Stimulated activated CD4-positive, alpha-beta T cell treated with anti-CD3 and anti-CD28 coated beads, Interleukin-12 subunit alpha, Interleukin-12 subunit beta, amount 100 ng/mL, for 4 hours (primary cell): ENCODE measurements at places on chromosomes 1 and 21.

GRCh38 chr1:29179641-29180184 is 2.0 kb downstream of the SRSF4 start:
- no peak for DNase-seq

DNA sequence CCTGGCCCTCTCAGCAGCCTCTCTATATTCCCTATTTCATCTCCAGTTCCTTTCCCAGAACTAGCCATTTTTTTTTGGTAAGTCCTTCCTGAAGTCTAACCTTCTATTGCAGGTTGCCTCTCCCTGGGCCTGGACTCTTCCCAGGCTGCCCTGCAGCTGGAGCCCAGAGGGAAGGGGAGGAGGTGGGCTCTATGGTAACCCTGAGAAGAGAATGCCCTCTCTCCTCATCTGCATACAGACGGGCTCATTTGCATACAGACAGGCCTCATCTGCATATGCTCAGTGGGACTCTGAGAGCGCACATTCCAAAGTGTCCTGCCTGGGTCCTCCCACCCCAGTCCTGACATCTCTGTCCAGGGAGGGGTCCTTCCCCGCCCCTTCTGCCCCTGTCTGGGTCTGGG is 32.7 kb downstream of the RHBG start:
- DNase-seq, result no peak

- no peak for DNase-seq
These were observed 103.8 kb downstream of the SLC45A1 start for GRCh38 chr1:8421721-8422120.

- no peak for DNase-seq
These were observed 405.3 kb downstream of the RRAGC start for GRCh38 chr1:38454236-38454635.

GRCh38 chr1:1796466-1796865 is 18.2 kb upstream of the NADK start:
- no peak for DNase-seq

GRCh38 chr1:169024800-169025271 is 81.7 kb upstream of the ATP1B1 start:
- DNase-seq, result no peak

GRCh38 chr1:67791686-67792085 is 41.6 kb downstream of the GNG12 start:
- DNase-seq, result no peak

- DNase-seq, result no peak
These were observed 4.0 kb downstream of the ERG start for GRCh38 chr21:38494251-38494642.

GRCh38 chr1:214638997-214639396 is 36.0 kb downstream of the CENPF start:
- no peak for DNase-seq

DNA sequence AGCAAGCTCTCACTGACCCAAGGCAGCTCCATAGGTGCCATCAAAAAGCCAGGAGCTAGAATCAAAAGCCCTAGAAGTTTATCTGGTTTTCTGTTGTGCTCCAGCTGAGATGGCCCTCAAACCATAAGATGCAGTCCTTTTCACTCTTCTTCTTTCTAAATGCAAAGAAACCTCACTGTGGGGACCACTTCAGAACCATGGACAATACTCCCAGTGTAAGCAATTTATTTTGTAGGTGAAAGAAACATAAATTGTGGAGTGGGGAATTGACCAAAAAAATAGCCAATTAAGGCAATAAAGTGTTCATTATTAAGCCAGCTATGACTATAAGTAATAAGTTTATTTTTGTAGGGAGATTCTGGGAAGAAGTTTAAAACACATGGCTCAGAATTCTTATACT is 1399.9 kb downstream of the PLA2G4A start:
- no peak for DNase-seq

GRCh38 chr1:208724079-208724478 is 479.9 kb upstream of the PLXNA2 start:
- DNase-seq, result no peak

DNA sequence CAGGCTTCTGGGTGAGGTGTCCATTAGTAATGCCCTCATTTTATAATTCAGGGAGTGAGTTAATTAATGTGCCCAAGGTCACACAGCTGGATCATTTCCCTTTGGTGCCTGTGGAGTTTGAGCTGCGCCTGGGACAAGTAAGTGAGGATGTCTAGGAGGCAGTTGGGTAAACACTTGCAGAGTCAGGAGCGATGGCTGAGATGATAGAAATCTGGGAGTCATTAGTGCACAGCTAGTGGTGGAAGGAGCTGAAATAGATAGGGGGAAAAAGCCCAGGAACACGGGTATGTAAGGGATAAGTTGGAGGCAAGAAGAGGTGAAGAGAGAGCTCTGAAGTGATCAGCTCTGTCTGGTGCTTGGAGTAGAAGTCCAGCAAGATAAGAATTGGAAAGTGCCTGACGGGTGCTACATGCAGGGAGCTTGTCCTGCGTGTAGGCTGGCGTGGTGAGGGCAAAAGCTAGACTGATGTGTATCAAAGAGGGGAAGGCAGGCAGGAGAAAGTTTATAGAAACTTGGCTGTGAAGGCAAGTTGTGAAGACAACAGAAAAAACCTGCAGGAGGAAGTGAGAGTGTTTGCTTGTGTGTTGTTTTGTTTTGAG is 1.7 kb upstream of the SCAF4 start:
- DNase-seq, result no peak

DNA sequence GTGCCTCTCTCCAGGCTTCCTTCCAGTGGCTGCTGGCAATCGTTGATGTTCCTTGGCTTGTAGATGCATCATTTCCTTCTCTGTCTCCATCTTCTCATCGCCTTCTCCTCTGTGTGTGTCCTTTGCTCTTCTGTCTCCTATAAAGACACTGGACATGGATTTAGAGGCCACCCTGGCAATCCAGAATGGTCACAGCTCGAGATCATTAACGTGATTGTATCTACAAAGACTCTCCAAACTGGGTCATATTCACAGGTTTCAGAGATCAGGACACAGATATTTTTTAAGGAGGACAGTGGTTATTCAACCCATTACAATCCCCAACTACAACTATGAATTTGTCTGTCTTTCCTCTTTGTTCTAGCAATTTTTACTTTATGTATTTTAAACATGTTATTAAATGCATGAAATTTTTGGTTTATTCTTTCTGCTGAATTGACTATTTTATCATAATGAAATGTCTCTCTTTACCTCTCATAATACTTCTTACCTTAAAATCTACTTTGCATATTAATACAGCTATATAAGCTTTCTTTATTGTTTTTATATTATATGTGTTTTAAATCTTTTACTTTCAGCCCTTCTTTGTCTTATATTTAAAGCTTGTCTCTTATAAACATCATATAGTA is 22.8 kb downstream of the CR1 start:
- DNase-seq, result no peak
